ENCODE measurements at places on chromosomes 7 and 10. TPM values are rescaled to one million over a fixed set of nuclear protein-coding genes. Genes with fewer than 3 reads are reported as not detected.

DYNC1I1 gene
- total RNA-seq = 0.13 TPM

CCDC172 gene
- not detected for total RNA-seq

LEP gene
- total RNA-seq = not detected

NUTM2B gene
- total RNA-seq = 0.43 TPM

TRIM73 gene
- total RNA-seq = 2.7 TPM

LRRC18 gene
- not detected for total RNA-seq

SUN3 gene
- 0.13 TPM for total RNA-seq

LRRD1 gene
- not detected for total RNA-seq

FZD1 gene
- 2.6 TPM for total RNA-seq

RPS24 gene
- total RNA-seq = 3,147 TPM

ZNF117 gene
- 0.20 TPM for total RNA-seq

LRRC61 gene
- 0.05 TPM for total RNA-seq

GPR26 gene
- total RNA-seq = not detected

PPRC1 gene
- 62.3 TPM for total RNA-seq

TSPAN13 gene
- total RNA-seq = 14.4 TPM

BUD23 gene
- 134 TPM for total RNA-seq

ACTR3C gene
- 0.02 TPM for total RNA-seq

HOXA5 gene
- total RNA-seq = 4.8 TPM

TLX1 gene
- not detected for total RNA-seq

ZCWPW1 gene
- 1.4 TPM for total RNA-seq

CAMK2B gene
- total RNA-seq = 0.16 TPM

PODXL gene
- total RNA-seq = 51.5 TPM

VPS37D gene
- total RNA-seq = 3.1 TPM

KCNH2 gene
- total RNA-seq = 5.7 TPM

AVL9 gene
- 17.7 TPM for total RNA-seq

NPC1L1 gene
- total RNA-seq = 0.09 TPM

FKBP9 gene
- total RNA-seq = 109 TPM

UPP1 gene
- 83.6 TPM for total RNA-seq

EPO gene
- total RNA-seq = not detected

SDK1 gene
- 0.50 TPM for total RNA-seq

DPCD gene
- total RNA-seq = 42.2 TPM

GHRHR gene
- total RNA-seq = not detected

NUTM2E gene
- 0.26 TPM for total RNA-seq

OR2A1 gene
- not detected for total RNA-seq

KLF14 gene
- total RNA-seq = 0.02 TPM

CDC14C gene
- total RNA-seq = not detected

HBP1 gene
- 16.7 TPM for total RNA-seq
